Epithelial cell of alveolus of lung (primary cell): ENCODE measurements at places on chromosomes 1 and 21. TPM values are rescaled to one million over a fixed set of nuclear protein-coding genes. Genes with fewer than 3 reads are reported as not detected.

Gene LCE1B
- not detected in 2 replicates for total RNA-seq

Gene AMIGO1
- total RNA-seq: 0.78 and 2.0 TPM in 2 replicates

Gene BGLAP
- total RNA-seq: 1.2 TPM in 1 of 2 replicates, not detected in the other

Gene OR2T11
- not detected in 2 replicates for total RNA-seq

Gene UBL4B
- not detected in 2 replicates for total RNA-seq

Gene LCE1A
- not detected in 2 replicates for total RNA-seq
